NCI-H1694 (cell line): ENCODE measurements at places on chromosomes 3 and 15.

GRCh38 chr3:129878355-129878754 lies 15.2 kb downstream of the TMCC1 start:
- DNase-seq: no peak

DNA sequence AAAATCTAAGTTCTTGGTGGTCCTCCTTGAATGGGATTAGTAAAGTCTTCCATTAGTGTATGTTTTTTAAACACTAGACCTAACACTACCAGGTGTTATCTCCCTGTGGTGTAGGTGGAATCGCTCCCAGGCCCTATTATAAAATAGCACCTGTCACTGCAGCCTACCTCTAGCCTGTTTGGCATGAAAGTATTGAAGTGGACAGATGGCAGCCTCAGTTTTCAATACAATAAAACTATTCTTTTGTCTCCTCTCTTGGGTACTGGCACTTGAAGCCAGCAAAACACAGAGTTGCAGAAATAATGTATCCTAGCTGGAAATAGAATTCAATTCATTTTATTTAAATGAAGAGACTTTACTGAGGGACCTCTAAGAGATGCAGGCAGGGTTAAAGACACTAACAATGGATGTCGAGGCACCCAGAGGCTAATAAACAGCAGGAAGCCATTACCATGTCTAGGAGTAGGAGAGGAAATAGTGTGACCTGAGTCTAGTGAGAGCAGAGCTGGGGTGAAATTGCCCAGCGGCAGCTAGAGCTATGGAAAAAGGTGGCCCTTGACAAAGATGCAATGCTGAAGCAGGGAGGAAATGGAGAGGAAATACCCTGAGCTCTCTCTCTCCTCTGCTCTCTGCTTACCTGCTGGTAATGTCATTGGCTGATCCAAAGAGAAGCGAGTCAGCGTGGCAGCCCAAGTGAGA lies 49.1 kb upstream of the TMEM158 start:
- DNase-seq: no peak

GRCh38 chr15:83474578-83474977 lies 27.4 kb downstream of the SH3GL3 start:
- DNase-seq: no peak

DNA sequence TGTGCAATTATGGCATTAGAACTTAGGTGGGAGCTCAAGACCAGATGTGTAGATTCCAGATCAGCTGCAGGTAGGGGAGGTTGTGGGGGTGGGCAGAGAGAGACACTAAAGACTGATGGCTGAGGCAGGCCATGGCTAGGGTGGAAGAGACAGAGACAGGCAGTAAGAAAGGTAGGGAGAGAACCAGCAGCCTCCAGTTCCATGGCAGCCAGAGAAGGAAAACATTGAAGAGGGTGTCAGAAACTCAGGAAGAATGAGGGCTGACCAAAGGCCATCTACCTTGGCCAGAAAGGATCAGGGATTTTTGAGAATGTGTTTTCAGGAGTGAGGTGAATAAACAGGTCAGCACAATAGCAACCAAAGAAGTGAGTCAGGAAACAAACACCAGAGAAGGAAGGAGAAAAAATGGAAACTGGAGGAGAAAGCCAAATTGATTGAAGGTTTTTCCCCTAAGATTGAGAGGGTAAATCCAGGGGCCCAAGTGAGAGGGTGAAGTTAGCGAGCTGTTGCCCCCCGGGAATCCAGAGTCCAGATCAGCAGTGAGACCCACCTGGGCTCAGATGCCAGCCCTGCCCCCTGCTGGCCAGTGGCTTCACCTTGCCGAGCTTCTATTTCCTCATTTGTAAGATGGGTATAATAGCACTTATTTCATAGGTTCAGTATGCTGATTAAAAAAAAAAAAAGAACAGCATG lies 41.0 kb downstream of the ABHD2 start:
- DNase-seq: no peak

GRCh38 chr15:87732976-87733375 lies 523.6 kb downstream of the NTRK3 start:
- DNase-seq: no peak

- DNase-seq: no peak
Observed at GRCh38 chr3:66106788-66107187, 68.1 kb upstream of the MAGI1 start.

DNA sequence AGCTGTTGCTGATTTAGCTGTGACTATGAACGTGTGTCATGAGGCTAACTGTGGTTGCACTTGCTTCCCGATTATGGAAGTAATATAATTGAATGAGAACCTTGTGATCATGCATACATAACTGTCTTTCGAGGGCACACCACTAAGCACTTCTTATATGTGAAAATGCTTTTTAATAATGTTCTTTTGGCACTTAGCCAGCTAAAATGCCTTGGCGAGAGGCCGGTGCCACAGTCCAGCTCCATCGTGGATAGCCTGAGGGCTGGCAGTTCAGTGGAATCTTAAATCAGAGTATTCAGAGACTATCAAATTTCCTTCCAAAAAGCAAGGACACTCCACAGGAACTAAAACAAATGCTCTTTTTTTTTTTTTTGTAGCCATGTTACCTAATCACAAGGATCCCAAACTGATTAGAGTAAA lies 161.6 kb upstream of the FRMD4B start:
- DNase-seq: no peak

GRCh38 chr3:126277629-126278378 lies 79.4 kb downstream of the KLF15 start:
- no peak for DNase-seq

DNA sequence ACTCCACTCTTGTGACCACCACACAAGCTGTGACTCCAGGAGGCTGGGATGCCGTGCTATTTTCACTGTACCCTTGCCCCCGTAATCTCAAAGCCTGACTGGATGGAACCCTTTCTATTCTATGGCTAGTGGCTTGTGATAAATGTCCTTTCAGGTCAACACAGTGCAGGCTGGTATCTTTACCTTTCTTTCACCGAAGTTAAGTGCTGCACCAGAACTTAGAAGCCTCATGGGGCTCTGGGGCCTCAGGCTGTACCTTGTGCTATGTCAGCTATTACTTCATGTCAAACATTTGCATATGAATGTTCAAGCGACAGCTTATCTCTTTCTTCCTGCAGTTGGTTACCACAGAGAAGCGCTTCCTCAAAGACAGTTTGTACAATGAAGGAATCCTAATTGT lies 66.8 kb downstream of the RPL39L start:
- no peak for DNase-seq

DNA sequence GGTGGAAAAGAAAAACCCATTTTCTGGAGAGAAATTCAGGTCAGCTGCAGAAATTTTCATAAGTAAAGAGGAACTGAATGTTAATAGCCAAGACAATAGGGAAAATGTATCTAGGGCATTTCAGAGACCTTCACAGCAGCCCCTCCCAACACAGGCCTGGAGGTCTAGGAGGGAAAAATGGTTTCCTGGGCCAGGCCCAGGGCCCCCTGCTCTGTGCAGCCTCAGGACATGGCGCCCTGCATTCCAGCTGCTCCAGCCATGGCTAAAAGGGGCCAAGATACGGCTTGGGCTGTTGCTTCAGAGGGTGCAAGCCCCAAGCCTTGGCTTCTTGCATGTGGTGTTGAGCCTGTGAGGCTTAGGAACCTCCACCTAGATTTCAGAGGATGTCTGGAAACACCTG lies 92.2 kb downstream of the C3orf70 start:
- no peak for DNase-seq

DNA sequence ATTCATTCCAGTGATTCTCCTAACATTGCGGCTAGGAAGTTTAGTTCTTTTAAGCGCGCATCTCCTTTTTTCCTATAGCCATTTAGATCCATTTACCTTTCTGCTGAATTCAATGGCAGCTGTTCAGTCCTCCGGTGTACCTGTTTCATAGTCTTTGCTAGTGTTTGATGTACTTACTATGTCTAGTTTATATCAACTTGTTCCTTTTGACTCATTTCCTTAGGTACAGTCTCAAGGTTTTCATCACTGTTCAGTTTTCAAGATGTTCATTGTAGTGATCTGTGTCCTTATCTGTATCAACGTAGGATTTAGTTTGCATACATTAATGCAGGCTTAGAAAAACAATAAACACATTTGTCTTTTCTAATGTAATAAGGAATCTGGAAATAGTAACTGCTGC lies 59.0 kb upstream of the MBNL1 start:
- no peak for DNase-seq

DNA sequence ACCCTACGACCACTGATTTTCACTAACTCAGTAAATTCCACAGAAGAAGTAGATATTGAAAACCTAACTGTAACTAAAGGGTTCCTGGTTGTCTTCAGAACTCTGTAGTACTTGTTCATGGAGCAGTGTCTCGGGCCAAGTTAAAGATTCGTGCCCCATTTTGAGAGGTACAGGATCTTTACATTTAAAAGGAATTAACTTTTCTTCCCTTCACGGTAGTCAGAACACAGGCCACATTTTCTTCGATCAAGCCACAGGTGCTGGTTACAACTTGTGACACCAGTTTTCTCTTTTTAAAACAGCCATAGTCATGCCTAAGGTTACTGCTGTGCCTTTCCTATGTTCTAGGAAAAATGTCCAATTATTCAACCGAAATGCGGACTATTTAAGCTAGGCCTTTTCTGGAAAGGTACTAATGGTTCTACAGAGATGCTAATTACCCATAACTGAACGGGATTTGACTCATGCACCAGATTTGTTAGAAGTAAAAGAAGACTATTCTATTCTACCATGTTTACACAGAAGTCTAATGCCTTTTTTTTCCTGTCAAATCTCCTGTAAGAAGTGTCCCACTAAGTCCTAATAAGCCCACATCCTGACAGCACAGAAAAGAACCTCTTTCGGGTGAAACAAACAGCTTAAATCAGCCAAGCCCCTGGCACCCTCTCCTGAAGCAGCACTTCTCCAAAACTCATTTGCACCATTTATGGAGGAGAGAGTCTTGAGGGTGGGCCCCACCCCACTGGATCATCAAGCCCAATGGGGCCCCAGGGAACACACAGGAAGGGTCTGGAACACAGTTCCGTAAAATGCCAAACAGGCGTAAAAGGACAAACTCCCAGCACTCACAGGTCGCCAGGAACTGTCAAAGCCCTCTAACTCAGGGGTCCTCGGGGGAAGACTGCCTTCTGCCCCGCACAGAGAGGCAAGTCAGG lies 1.9 kb downstream of the LRIG1 start:
- DNase-seq: no peak

DNA sequence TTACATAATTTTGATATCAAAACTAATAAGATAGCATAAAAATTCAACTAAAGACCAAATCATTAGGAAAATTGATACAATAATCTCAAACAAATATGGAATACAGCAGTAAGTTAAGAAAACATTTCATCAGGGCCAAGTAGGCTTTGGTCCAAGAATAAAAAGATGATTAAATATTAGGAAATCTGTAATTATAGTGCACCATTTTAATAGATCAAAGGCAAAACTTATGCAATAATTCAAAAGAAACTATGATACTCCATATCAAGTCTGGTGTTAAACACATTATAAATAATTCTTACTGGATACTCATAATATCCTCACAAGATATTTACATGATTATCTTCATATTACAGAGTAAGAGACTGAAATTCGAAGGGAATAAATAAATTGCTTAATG lies 51.2 kb downstream of the THRB start:
- DNase-seq: no peak

- no peak for DNase-seq
Observed at GRCh38 chr3:133367403-133367802, 32.5 kb upstream of the BFSP2 start.

- no peak for DNase-seq
Observed at GRCh38 chr15:100020614-100021013, 287.4 kb upstream of the LYSMD4 start.

DNA sequence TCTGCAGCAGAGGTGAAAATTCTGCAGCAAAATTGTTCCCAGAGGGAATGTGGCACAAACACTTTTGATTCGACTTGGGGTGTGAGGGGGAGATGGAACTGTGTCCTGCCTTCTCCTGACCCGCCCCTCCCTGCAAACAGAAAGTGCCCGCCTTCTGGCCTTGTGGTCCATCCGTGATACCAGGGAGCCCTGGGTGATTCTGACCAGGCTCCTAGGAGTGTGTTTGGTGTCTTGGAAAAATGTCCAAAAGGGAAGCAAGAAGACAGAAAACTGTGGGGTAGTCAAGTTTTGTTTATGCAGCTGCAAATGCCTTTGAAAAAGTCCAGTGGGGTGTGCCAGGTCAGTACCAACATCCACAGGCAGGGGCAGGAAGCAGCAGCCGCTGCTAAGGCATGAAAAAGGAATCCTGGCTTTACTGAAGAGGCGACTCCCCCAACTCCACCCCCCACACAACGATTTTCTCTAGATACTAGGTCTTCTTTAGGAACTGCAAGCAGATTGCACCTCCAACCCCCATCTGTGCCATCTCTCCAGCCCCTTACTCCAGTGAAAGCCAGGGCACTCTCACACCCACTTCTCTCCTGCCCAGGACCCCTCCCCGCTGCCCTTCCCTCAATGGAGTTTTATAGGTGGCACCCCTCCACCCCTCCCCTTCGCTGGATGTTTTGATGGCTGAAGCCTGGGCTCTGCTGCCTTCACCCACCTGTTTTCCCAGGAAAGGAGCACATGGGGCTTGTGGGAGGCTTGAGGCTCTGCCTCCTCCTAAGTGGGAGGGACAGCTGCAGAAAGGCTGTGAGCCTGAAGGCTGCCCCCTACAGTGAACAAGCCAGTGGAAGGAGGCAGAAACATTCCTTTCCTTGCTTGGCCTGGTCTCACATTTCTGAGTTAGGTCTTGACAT lies 82.4 kb upstream of the HERC1 start:
- DNase-seq: no peak

DNA sequence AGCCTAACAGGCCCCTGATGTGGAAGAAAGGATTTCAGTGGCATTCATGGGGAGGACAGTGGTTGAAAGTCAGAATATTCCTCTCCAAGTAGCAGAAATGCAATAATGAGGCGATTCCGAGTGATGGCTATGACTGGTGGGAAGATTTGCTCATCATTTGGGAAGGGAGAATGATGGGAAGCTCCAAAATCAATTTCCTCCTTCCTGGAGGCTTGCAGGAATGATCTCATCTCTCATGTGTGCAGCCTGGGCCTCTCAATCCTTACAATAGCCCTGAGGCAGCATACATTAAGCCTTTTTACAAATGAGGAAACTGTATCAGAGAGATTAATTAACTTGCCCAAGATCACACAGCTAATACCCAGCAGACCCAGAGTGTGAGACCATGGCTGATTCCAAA lies 58.7 kb downstream of the BOC start:
- DNase-seq: no peak

DNA sequence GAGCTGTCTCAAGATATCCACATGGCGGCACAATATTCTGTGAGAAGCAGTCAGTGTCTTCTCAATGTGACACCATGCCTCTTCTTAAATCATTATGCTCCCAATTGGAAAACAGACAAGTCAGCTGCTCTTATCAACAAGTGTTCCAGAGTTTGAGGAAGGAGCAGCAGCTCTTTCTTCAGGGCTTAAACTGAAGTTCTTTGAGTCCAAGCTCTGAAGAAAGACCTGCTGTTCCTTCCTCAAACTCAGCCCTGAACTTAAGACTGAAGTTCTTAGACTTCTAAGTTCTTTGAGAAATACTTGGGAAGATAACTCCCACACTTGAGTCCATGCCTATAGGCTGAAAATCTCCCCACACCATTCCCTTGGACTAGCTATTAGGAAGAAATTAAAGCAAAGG lies 43.4 kb downstream of the NPTN start:
- no peak for DNase-seq
